Lower lobe of right lung (tissue), 2 donors: ENCODE measurements at places on chromosomes 6 and 20. TPM values are rescaled to one million over a fixed set of nuclear protein-coding genes. Genes with fewer than 3 reads are reported as not detected.
A peak's percentile ranks its signal among the peaks of the same experiment; 100 is the strongest.

Gene HFE
- total RNA-seq = 12.4 TPM

Gene OR2B6
- total RNA-seq = not detected

Gene CNR1
- 21.1 TPM for total RNA-seq

Gene NOX3
- total RNA-seq = not detected

Gene NNAT
- total RNA-seq = 0.83 TPM

Gene DEFB118
- not detected for total RNA-seq

DNA sequence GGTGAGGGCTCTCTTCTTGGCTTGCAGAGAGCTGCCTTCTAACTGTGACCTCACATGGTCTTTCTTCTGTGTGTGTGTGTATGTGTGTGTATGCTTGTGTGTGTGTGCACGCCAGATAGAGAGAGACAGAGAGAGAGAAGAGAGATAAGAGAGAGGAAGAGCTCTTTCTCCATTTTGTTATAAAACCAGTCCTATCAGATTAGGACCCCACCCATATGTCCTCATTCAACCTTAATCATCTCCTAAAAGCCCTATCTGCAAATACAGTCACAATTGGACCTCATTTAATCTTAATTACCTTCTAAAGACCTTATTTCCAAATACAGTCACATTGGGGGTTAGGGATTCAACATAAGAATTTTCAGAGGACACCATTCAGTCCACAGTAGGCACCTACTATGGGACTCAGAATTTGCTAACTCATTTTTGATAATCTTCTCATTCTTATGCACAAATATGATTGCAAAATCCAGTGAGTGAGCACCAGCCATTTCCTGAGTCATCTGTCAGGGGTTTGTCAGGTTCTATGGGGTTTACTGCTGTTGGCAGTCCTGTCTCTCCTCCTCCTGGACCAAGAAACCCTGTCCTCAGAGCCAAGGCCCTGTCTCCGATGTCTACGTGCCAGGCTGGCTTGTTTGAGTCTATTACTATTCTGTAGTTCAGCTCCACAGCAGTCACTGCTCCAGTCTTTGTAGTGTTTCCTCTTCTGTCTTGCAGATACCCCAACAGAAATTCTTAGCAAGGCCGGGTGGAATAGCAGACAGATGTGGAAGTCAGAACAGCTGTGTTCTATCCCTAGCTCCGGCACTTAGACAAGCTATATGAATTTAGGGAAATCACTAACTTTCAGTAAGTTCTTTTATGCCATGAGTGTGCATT, 59.0 kb upstream of the FAM184A start:
- DNase-seq = no peak

DNA sequence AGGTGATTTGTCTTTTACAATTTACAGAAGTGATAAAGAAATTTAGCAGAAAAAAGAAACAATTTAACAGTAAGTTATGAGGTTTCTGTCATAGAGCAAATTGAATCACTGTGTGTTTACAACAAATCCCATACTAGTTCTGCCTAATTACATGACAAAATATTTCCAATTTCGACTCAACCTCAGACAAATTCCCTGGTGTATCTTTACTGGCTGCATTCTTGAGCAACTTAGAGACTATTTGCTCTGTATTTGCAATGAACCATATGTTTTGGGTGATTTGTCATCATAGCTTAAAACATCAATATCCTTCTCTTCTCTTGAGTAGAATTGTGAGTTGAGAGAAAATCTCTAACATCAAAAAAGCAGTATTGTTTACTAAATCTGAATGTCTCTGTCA, 128.7 kb downstream of the SIM1 start:
- no peak for DNase-seq

GRCh38 chr20:13418263-13419229, 197.5 kb downstream of the ISM1 start:
- no peak for DNase-seq

GRCh38 chr6:8219352-8219943, 117.1 kb upstream of the EEF1E1 start:
- DNase-seq = no peak

DNA sequence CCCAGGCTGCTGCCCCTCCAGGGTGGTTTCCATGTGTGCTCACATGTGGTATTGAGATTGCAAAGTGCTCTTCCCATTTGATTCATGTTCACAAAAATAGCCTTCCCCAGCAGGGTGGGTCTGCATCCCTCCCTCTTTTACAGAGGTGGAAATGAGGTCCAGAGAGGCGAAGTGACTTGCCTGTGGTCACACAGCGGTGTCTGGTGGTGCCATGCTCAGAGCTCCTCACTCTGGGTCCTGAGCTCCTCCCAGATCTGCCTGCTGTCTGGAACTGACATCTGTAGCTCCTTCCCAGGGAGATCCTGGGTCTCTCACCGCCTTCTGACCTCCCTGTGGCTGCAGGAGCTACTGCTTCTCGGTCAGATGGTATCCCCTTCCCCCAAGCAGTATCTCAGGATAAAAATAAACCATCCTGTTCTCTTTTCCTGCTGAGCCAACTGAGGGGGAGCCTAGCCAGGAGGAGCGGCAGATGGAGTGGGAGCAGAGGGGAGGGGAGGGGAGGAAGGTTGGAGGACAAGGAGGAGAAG, 11.9 kb downstream of the CD40 start:
- no peak for DNase-seq

DNA sequence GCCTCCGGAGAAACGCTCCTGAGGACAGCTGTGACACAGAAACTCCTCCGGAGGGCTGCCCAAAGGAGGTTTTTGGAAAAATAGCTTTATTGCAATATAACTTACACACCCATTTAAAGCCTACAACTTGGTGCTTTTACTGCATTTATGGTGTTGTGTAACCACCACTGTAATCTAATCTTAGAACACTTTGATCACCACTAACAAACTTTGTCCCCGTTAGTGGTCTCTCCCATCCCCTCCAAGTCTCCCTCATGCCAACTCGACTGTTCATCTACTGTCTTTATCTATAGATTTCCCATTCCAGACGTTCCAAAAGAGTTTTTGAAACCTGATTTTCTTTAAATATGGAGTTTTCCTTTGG, 62.8 kb downstream of the SYNJ2 start:
- no peak for DNase-seq

- no peak for DNase-seq
Observed at GRCh38 chr6:35025232-35026188, 115.6 kb downstream of the TCP11 start.

DNA sequence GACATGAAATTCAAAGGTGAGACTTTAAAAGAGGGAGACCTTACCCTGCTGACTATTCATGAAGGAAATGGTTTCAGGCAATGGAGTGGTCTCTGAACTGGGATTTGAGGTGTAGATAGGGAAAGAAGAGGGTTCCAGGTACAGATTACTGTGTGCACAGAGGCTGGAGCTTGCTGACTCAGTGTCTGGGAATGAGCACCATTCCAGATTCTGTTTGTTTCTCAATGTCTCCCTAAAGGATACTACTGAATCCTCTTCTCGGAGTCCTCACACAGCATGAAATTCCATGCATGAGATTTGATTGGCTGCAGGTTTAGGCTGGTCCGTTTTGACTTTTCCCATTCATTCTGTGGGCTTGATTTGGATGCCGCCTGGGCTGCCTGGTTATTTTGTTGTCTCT, 49.0 kb downstream of the PPP1R14C start:
- no peak for DNase-seq

DNA sequence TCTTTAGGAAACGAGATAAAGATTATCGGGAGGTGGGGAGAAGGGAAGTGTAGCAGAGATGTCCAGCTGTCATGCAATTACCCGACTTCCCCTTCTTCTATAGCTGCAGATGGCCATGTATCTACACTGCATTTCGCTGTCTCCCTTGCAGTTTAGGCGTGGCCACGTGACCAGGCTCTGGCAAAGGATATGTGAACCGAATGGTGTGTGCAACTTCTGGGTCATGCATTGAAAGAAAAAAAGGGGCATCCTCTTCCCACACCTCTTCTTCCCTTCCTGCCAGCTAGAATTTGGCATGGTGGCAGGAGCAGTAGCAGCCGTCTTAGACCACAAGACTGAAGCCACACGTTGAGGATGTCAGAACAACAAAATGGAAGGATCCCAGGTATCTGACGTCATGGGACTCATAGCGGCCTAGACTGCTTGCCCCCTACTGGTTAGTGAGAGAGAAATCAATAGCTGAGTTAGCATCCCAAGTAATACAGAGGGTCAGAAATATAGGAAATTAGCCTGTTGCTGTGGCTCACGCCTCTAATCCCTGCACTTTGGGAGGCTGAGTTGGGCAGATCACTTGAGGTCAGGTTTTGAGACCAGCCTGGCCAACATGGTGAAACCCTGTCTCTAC, 32.8 kb downstream of the TCF15 start:
- DNase-seq = no peak

DNA sequence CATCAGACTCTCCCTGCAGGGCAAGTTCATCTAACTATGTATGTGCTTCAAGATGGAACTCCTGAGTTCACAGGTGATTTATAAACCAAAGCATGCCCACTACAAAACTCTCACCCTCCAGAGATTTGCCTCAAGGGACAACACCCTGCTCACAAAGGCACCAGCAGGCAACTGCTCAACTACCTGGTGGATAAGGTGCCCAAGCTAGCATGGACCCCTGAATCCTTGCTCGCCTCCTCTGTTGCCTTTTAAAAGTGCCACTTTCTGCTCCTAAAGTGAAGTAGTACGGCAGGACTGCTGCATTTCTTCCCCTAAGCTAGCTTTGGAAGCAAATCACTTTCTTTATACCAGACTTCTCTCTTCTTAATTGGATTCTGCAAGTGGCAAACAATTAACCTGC, 1.2 kb downstream of the LPA start:
- DNase-seq = no peak

- no peak for DNase-seq
Observed at GRCh38 chr6:40315060-40315459, 272.1 kb downstream of the LRFN2 start.

GRCh38 chr6:156601152-156602065, 175.8 kb upstream of the ARID1B start:
- no peak for DNase-seq

GRCh38 chr20:48015141-48015910, 230.0 kb upstream of the SULF2 start:
- DNase-seq = no peak

- no peak for DNase-seq
Observed at GRCh38 chr6:119565893-119566292, 216.3 kb upstream of the MAN1A1 start.

DNA sequence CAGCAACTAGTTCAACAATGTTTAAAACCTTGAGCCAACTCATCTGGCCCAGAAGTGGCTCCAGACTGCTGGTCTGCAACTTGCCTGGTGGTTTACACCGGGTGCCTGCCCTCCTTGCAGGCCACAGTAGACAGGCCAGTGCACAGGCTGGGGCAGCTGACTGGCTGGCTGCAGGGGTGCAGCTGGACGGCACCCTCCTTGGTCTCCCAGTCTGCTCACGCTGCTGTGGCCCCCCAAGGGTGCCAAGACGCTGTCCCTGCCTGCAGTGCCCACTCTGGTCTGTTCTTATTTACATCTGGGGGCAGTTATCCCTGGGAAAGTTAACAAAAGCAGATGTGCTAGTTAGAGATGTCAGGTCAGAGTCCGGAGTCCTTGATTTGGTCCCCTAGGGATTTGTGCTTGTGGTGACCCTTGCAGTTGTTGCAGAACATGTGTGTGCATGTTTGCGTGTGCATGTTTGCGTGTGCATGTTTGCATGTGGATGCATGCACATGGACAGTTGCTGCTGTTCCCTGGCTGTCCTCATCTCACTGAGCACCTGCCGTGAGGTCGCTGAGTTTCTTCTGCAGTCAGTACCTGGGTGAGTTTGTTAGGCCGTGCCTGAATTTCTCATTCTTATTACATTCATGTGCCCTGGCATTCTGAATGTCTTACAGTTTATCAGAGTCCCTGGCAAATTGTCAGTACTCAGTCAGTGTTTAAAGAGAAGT, 48.2 kb upstream of the IRF4 start:
- peak; percentile 41 for DNase-seq

- no peak for DNase-seq
Observed at GRCh38 chr20:33553516-33553915, 63.6 kb downstream of the CBFA2T2 start.

DNA sequence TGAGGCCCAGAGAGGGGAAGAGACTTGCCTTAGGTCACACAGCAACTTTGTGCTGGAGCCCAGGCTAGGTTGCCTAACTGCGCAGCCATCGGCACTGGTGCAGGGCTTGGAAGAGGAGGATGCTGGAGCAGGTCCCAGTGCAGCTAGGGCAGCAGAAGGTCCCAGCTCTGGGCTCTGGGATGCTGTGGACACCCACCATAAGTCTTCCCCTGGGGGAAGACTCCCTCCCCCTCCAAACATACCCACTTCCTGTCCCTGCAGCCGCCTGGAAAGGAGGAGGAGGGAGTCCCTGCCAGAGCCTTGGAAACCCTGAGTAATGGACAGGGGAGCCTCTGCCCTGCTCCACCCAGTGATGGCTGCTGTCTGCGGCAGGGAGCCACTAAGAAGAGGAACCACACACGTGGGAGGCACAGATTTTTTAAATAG, 93.6 kb downstream of the NCR2 start:
- DNase-seq = peak; percentile 46

DNA sequence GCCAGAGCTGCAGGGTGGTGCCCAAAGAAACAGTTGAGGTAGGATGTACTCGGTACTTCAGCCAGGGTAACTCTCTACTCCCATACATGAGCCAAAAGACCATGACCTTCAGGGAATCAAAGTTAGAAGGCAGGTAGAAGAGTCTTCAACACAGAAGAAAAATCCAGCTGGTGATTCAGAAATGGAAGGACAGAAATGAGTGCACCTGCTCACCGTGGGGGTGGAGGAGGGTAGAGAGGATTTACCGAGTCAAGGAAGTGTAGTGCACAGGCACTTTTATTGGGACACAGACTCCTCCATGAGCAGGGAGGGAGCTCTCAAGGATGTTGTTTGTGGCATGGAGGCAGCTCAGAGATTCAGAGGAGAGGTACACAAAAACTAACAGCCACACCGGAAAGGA, 330.3 kb upstream of the PRDM1 start:
- DNase-seq = no peak

DNA sequence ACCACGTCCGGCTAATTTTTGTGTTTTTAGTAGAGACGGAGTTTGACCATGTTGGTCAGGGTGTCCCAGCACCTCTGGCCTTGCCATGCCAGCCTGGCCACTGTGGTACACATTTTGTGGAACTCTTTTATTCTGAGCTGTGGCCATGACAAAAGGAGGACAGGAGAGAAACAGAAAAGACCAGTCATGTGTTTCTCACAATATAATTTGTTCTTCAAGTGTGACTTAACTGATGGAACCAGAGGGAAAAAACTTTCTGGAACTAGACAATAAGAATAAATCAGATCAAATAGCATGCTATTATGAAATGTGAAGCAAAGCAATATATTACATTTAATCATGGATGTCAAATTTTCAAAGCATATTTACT, 4.2 kb upstream of the RNASET2 start:
- DNase-seq = no peak

DNA sequence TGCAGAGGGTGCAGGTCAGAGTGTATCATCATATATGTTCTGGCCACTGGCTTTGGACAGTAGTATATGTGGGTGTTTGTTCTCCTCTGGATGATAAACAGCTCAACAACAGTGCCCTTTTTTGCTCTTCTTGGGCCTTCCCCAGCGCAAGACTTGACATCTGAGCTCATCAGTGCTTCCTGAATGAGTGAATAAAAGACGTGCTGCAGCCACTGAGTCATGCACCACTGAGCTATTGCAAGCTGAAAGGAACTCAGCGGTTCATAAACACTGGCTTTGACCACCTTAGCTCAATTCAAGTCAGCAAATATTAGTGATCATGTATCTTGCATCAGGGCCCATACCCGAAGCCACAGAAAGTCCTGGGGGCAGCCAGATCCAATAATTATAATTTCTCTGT, 105.3 kb upstream of the KCNG1 start:
- no peak for DNase-seq
